ENCODE measurements at places on chromosomes 6 and 20.

GRCh38 chr20:41150664-41151063 is 13.3 kb downstream of the PLCG1 start:
- no peak for DNase-seq

DNA sequence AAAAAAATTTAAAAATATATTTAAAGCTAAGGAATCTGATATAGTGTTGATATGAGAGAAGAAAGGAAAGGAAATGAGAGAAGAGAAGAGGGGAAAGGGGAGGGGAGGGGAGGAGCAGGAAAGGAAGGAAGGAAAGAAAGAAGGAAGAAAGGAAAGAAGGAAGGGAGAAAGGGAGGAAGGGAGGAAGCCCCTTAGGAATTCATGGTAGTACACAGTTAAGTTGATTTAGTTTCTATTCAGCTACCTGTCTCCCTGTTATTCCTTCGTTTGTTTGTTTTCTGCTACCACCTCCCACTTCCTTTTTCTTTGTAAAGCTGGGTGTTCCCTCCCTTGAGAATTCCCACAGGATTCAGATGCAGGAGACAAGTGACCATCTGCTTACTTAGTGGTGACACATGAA is 1025.4 kb upstream of the FLRT3 start:
- DNase-seq = no peak

DNA sequence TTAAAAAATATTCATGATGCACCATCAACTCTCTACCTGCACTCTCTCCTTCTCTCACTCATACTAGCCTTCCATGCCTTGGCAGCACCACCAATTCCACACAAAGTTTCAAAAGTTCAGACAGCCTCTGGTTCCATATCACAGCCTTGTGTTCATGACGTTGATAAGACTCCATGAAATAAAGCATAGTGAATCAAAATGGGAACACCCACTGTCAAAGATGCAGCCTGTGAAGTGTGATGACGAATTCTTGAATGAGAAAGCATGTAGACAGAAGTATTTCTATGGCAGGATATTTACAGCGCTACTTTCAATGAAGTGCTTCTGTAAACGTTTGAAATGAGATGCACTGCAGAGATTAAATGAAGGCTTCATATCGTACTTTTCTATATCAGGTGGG is 77.3 kb upstream of the FERMT1 start:
- DNase-seq = no peak

DNA sequence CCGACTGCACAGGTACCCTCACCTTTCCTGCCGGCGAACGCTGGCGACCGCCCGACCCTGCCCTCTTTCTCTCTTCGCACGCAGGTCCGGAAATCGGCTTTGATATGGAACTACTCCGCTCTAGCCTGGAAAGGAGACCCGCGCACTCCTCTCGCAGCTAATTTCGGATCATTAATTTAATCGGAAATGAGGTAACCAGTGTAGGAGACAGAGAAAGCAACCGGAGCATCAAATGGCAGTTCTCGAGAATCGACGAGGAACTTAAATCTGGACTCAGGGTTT is 949 bp upstream of the ATXN1 start:
- DNase-seq = no peak

DNA sequence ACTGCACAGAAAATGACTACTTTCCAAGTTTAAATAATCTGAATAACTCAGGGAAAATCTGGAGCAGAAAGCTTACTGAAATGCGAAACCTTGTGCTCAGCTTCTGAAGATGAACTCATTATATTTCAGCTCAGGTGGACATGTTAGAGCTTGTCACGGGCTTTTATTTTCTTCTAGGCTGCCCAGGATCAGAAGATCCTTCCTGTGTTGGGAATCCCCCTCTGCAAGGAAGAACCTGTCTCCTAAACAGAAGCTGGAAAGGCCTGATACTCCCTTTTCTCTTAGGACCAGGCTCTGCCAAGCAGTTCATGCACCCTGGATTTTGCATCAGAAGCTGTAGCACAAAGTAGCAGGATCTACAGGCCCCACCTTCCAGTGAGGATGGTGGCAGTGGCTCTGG is 5.1 kb upstream of the SLC2A12 start:
- no peak for DNase-seq

GRCh38 chr20:59150821-59151251 is 12.8 kb upstream of the ZNF831 start:
- no peak for DNase-seq

Data from GM12892 (cell line).